ENCODE measurements at places on chromosomes 3 and 15. TPM values are rescaled to one million over a fixed set of nuclear protein-coding genes. Genes with fewer than 3 reads are reported as not detected.

RBPMS2 gene
- polyA plus RNA-seq, result 7.2 TPM

GRCh38 chr3:16514755-16515353, 1.4 kb upstream of the RFTN1 start:
- no peak for DNase-seq

DNA sequence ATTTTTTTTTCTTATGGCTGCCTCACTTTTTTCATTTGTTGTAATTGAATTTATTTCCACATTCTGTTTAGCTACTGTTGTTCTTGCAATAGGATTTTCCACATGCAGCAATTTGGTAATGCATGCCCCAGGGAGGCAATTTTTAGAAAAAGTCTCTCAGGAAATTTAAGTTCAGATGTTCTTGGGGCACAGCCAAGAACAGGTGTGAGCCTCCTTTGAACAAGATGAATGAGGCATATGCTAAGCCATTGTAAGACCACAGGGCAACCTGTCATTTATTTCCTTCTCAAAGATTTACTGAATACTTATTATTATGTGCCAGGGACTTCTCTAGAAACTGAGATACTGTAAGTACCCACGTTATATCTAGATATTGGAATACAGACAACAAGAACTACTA, 549.5 kb downstream of the DIPK2A start:
- no peak for DNase-seq

KLHL40 gene
- polyA plus RNA-seq, result not detected

DNA sequence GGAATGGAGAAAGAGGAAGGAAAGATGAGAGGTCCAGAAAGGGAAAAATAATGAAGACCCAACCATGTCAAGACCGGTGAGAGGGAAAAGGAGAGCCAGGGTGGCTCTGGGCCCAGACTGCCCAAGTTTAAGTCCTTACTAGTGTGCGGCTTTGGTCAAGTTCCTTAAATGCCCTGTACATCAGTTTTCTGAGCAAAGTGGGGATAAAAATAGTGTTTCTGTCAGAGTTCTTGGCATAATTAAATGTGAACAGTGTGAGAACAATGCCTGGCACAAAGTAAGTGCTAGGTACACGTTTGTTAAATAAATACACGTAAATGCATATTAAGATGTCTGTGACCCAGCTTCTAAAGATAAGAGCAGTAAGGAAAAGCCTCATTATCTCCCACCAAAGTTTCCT, 23.8 kb downstream of the WWTR1 start:
- DNase-seq, result no peak

DNA sequence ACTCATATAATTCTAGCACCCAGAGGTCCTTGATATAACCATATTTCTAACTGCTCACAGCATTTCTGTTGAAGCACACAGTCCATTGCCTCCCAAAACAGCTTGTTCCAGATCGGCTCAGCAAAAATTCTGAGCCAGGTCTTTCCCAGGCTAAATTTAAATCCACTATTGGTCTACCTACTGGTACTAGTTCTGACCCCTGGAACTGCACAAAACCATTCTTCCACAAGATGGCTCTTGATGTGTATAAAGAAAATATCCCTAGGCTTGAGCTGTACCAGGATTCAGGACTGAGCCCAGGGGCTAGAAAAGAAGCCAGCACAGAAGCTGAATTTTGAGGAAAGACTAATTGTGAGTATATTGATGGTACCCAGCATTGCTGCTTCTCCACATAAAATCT, 75.4 kb upstream of the ABHD17C start:
- no peak for DNase-seq

GRCh38 chr15:78641102-78641748, at the start of gene CHRNB4:
TSS of gene CHRNB4 (minus strand) at chr15:78641210. CDS start at chr15:78641133, 77 bp downstream.
- DNase-seq, result peak; percentile 8

- no peak for DNase-seq
These were observed 29.7 kb downstream of the HDC start for GRCh38 chr15:50235794-50236193.

GPR156 gene
- 2.2 TPM for polyA plus RNA-seq

NR1I2 gene
- 0.55 TPM for polyA plus RNA-seq

GRCh38 chr3:33758281-33758680, 40.1 kb upstream of the PDCD6IP start:
- DNase-seq, result no peak

GRCh38 chr15:89898614-89899294, 5.0 kb upstream of the AP3S2 start:
- DNase-seq, result no peak

TMEM212 gene
- polyA plus RNA-seq, result 4.7 TPM

All from right lung (tissue), 10 donors.